ENCODE measurements at places on chromosomes 11 and 22.

- DNase-seq, result no peak
Observed at GRCh38 chr11:94048032-94048709, 27.0 kb downstream of the HEPHL1 start.

GRCh38 chr11:75505916-75506692, 19.6 kb downstream of the GDPD5 start:
- no peak for DNase-seq

- DNase-seq, result no peak
Observed at GRCh38 chr11:35218956-35219355, 80.0 kb downstream of the CD44 start.

GRCh38 chr11:84243629-84244263, 957.6 kb upstream of the CCDC90B start:
- DNase-seq, result no peak

- DNase-seq, result no peak
Observed at GRCh38 chr22:49934160-49934890, 15.9 kb downstream of the CRELD2 start.

DNA sequence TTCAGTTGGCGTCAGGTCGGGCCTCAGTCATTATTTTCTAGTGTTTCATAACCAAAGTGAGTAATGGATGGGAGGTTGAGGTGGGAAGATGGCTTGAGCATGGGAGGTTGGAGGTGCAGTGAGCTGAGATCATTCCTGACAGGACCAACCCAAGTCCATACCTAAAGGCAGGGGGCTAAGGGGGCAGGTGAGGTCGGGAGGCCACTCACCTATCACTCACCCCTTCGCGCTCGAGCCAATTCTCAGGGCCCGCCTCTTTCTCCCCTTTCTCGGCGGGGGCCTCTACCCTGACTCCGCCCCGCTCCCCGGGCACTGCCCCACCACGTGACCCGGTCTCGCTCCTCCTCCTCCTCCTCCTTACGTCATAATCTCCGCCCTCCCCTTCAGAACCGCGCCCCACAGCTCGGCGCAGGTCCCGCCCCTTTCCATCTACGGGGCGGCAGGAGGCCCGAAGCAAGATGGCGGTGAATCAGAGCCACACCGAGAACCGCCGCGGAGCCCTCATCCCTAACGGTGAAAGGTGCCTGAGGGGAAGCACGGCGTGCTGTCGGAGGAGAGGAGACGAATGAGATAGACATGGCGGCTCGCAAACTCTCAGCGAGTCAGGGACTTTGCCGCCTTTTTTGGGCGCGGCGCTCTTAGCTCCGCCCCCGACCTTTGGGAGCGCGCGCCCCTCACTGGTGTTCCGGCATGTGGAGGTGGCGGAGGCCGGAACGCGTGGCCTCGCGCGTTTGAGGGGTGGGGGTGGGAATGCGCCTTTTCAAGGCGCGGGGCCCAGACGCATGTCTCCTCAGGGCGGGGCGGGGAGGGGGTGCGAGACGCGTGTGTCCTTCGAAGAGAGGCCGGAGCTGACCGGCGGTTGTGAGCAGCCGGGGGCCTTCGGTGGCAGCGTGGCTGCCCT, at the start of gene WBP2NL:
TSS of gene WBP2NL (plus strand) at position 428 of the 901 bp plus-strand sequence. CDS start at position 459, 31 bp downstream.
- peak; percentile 3 for DNase-seq

GRCh38 chr11:14132312-14132711, 169.8 kb downstream of the SPON1 start:
- DNase-seq, result no peak

DNA sequence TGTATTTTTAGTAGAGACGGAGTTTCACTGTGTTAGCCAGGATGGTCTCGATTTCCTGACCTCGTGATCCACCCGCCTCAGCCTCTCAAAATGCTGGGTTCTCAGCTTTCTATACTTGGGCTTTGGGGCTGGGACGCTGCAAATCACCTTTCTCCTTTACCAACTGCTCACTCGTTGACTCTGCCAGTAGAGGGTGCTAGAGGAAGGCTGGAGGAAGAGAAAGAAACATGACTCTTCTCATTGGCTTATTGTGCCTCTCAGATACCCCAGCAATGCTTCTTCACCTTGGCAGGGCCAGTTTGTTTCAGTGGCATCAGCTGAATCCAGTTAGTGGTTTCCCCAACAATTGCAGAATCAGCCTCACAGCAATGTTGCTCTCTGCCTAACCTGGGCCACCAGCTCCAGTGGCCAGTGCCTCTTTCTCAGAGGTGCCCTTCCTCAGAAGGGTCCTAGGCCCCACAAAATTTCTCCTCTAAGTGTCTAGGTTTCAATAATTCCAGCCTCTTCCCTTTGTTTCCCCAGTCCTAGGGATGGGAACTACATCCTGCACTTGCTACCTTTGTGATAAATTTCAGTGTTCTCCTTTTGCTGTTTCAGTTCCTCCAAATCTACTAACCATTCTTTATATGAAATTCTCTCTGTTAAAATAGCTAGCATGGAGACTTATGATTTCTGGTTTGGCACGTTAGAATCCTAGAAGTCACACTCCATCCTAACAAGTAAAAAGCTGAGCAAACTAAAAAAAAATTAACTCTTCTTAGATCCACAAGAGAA, 71.5 kb upstream of the VSTM5 start:
- DNase-seq, result peak; percentile 69

DNA sequence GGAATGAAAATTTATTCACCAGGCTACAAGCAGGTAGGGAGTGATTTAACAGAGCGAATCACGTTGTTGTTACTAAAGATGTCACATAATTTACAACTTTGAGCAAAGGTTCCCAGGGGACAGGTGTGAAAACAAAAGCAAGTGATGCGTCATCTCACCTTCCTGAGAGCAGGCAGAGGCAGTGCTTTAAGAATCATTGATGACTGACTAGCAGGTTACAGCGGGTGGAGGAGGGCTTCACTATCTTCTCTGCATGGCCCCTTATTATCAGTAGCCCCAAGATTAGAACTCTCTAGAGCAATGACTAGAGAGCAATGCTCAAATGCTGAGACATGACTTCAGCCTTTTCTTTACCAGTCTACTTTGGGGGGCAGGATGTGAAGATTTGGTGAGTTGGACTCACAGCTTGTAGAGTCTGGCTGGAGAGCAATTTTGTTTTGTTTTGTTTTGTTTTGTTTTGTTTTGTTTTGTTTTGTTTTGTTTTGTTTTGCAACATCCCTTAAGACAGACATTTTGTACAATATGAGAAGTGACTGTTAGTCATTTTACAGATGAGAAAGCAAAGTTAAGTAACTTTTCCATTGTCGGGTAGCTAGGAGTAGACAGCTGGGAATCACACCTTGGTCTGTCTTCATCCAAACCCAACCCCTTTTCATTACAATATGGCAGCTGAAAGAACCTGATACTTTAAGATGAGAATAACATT, 84.8 kb downstream of the SLC1A2 start:
- no peak for DNase-seq

DNA sequence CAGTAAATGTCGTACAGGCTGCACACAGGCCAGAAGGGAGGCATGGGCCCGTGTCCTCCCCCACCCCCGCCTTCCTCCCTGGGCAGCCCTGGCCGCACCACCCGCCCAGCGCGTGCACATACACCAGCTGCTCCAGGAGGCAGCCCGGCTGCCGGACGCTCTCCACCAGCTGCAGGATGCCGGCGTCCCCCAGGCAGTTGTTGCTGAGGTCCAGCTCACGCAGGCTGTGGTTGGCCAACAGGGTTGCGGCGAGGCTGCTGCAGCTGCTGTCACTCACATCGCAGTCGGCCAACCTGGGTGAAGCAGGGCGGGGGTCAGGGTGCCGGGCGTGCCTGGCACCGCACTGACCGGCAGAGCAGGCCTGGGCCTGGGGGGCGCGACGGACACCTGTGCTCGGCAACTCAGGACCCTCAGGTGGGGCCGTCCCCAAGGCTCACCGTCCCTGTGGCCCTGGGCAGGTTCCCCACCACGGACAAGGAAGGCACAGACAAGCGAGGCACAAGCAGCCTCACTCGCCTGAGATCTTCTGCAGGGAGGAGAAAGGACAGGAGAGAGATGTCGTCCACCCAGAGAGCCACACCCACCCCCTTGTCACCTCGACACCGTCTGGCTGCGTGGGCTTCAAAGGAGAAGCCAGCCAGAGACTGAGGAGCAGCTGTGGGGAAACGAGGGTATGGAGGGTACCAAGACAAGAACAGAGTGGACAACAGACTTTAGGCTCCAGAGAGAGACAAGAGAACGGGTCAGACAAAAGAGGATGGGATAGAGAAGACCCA, 12.1 kb downstream of the RNH1 start:
- no peak for DNase-seq

- no peak for DNase-seq
Observed at GRCh38 chr11:97290464-97291041, 900.7 kb downstream of the JRKL start.

GRCh38 chr11:72309074-72309598, 65.2 kb upstream of the PHOX2A start:
- no peak for DNase-seq

- DNase-seq, result no peak
Observed at GRCh38 chr11:71181566-71181965, 70.8 kb downstream of the SHANK2 start.

DNA sequence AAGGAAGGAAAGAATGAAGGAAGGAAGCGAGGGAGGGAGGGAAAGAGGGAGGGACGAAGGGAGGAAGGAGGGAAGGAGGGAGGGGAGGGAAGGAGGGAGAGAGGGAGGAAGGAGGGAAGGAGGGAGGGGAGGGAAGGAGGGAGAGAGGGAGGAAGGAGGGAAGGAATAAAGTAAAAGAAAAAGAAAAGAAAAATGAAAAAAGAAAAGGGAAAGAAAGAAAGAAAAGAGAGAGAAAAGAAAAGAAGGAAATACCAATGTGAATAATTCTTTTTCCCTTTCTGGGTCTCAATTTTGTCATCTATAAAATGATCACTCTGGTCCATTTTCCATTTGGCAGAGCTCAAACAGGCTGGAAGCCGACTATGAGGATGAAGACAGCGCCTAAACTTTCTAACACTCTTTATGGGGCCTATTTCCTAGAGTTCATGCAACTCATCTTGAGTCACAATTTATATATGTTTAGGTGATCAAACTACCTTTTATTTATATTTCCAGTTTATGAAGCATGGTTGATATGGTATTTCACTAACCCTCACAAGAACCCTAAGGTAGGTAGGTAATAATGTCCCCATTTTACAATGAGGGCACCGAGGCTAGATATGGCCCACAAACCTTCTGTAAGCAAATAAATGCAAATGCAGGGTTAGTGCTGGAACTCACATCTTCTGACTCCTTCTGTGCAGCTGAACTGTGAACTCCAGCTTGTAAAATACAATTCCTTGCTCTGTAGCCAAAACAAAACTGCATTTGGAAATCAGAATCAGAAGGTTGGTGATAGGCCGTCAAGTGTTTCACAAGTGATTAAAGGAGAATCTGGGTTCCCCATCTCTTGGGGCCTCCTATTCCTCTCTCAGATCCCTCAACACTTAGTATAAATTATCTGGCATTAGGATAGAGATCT, 434.3 kb downstream of the ETS1 start:
- DNase-seq, result no peak

DNA sequence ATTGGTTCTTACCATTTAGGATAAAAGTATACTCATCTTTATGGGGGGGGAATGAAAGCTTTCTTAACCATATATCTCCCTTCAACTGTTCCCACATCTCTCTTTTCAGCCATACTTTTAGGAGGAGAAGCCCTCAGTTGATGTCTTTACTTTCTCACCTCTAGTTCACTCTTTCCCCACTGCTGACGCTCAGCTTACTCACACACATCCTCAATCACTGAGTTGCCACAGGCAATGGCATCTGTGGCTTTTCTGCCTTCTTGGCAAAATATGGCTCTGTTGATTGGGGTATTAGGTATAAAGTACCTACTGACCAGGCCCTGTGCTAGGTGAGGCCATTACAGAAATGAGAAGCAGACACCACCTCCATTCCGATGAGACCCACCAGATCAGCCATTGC, 12.2 kb upstream of the AP1B1 start:
- no peak for DNase-seq

DNA sequence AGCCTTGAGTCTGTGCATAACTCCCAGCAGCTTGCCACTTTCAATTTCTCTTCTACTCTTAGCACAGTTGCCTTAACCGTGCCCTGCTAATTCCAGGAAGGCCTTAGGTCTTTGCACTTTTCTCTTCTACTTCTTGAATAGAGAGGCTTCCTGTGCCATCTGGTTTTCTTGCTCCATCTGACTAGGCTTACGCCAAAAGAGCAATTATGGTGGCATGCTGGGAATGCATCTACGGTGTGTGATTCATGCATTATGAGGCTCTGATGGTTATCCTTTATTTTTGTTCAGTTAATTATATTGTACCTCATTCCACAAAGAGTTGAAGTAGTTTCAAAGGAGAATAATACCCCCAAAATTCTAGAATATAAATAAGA, 29.4 kb downstream of the SIK2 start:
- no peak for DNase-seq

DNA sequence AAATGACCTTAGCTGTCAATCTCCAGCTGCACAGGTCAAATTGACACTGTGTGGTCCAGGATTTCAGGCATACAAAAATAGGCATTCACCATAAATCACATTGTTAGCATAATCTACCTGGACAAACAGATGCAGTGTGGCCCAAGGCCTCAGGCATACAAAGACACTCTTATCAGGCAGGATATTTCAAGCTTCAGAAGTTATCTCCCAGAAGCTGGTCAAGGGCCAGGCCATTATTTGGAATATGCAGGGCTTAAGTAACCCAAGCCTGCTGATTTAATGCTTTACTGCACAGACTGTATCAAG, 25.5 kb upstream of the HORMAD2 start:
- no peak for DNase-seq

DNA sequence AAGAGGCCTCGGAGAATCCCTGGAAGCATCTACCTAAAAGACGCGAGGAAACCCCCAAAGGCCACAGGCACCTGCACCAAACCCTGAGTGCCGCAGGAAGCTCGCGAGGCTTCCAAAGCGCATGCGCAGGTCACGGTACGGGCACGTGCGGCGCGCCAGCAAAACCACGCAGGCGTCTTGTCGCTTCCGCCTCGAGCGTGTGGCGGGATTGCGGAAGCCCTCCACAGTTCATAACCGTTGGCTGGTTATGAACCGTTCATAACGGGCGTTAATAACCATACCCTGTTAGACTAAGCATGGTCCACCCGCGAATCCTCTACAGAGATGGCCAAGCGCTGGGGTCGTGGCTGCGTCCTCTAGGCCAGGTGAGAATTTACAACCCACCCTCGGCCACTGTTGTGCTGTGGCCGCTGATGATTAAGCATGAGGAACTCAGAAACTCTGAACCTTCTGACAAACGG, 46.4 kb downstream of the MORC2 start:
- DNase-seq, result no peak

DNA sequence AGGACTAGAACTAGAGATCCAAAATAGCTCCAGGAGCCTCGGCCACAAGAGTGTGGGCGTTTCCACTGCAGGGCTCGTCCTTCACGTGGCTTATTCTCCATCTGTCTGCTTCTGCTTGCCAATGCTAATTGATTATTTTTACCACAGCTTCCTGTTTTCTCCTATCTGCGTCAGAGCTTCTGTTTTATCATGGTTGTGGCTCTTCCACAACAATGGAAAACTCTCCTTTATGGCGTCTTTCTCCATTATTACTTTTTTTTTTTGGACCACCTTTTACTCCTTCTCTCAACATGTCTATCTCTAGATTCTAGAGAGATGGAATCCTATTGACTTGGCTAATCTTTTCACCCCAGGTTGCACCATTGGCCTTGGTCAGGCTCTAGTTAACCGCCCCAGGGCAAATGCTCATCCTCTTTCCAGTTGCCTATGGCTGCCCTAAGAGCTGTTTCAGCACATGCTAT, 25.9 kb downstream of the CAT start:
- DNase-seq, result no peak

GRCh38 chr11:8375932-8376331, 112.3 kb upstream of the LMO1 start:
- DNase-seq, result no peak

- no peak for DNase-seq
Observed at GRCh38 chr11:65436412-65437032, 13.9 kb downstream of the NEAT1 start.

- DNase-seq, result no peak
Observed at GRCh38 chr11:104075706-104076105, 39.3 kb downstream of the DDI1 start.

Data from HEK293T (cell line).